ENCODE measurements at places on chromosomes 3 and 15.

GRCh38 chr3:71305231-71306206 lies 278.0 kb downstream of the FOXP1 start:
- no peak for DNase-seq

GRCh38 chr3:90068783-90069182 lies 961.4 kb downstream of the EPHA3 start:
- DNase-seq, result no peak

DNA sequence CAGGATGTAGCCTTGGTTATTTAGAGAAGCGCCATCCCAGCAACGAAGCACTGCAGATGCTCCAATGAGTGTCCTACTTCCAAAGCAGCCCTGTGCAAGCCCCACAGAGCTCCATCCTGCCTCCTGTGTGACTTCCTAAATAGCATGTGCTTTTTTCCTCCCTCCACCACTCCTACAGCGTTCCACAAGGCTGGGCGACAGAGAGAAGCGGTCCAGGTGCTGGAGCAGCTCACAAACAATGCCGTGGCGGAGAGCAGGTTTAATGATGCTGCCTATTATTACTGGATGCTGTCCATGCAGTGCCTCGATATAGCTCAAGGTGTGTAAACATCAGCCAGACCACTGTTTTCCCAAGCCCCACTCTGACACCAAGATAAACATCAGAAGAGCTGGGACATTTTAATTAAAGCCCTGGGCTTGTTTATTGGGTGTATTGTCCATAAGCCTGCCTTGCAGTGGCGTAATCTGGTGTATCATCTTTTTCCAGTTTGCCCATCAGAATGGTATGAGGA lies 22.2 kb upstream of the RHO start:
- no peak for DNase-seq

- DNase-seq, result no peak
Observed at GRCh38 chr3:186882881-186883685, 40.6 kb downstream of the ADIPOQ start.

- DNase-seq, result no peak
Observed at GRCh38 chr15:84749111-84749991, 959 bp downstream of the ZNF592 start.

DNA sequence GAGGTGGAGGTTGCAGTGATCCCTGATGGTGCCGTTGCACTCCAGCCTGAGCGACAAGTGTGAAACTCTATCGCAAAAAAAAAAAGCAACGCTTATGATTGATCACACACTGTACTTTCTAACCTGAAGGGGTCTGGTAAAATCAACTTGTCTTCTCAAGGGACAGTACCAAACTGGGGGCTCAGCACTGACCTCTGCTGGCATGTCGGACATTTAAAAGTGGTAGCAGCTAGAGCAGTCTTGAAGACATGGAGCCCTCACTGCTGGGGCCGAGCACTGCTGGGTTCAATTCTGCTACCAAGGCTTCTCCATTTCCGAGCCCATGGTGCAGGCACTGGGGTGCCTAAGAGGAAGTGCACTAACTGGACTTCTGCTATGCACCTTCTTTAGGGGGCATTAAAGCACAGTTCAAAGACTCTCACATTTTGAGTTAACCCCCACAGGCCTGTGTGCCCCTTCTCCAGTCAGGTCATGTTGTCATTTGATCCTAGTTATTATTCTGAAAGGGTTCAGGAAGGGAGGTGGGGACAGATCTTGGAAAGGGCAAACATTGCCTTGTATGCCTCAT lies 26.4 kb upstream of the LAMP3 start:
- peak; percentile 24 for DNase-seq

DNA sequence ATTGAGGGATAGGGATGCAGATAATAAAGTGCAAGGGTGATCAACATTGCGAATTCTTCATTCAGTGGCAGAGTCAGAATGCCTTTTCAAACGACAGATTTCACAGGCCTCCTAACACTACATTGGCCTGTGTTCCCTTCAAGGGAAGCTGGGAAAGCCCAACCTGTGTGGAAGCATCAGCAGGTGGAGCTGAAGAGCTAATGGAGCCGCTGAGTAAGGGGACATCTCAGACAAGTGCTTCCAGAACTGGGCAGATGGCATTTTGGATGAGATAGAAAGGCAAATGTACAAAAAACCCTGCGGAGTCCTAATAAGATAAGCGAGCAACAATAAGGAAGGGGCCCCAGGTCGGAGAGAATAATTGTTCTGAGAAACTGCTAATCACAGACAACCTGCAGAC lies 8.5 kb upstream of the SLC24A5 start:
- DNase-seq, result no peak

All from GM12891 (cell line).